ENCODE measurements at places on chromosomes 13 and 19.

DNA sequence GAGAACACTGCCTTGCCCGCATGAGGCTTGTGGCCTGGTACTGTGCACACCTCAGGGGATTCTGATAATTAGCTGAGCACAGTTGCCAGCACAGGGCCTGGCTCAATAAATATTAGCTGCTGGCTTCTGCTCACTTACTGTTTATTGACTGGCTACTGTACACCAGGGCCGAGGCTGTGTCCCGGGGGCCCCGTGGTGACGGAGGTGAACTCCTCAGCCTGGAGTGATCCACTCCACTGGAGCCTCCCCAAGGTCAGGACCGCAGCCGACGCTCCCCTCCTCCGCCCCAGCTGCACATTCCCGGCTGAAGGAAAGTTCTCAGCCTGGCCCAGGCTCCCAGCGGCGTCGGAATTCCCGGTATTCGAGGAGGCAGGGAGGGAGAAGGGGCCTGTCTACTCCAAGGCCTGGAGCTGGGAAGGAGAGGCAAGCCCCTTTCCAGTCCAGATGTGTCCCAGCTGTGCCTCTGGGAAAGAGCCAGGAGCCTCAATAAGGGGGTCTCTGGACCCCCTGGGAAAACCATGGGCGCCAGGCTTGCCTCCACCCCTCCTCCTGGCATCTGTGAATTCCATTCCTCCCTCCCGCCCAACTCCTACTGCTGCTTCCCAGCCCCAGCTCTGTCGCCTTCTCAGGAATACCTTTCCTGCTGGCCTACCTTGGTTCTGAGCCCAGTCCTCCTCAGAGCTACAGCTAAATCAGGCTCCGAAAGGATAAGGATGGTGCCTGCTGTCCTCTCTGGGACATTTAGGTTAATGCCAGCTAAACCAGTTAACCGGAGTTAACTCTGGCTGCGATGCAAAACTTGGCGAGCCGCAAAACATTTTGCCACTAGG lies 7.3 kb downstream of the RPS16 start:
- peak; percentile 91 for DNase-seq

GRCh38 chr19:47653856-47654255 lies 44.9 kb downstream of the BICRA start:
- no peak for DNase-seq

- DNase-seq: no peak
These were observed 213.9 kb upstream of the SERP2 start for GRCh38 chr13:44159633-44160279.

GRCh38 chr13:42836930-42837690 lies 55.7 kb downstream of the FAM216B start:
- DNase-seq: peak; percentile 68

- no peak for DNase-seq
These were observed 26.3 kb downstream of the EPS15L1 start for GRCh38 chr19:16445238-16446107.

DNA sequence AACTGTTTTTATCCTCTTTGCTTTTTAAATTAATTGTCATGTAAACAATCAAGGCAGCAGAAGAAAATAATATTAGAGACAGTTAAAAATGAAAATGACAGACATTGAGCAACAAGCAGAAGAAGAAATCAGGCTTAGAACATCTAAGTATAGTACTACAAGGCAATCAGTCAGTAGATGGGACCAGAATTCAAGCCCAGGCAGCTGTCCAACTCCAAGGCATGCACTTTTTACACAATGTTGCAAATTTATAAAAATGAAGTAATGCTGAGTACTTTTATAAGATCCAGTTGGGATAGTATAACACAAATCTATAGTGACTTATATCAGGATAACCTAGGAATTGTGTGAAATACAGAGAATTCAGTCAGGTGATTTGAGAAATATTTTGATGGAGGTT lies 2815.8 kb downstream of the PCDH9 start:
- no peak for DNase-seq

DNA sequence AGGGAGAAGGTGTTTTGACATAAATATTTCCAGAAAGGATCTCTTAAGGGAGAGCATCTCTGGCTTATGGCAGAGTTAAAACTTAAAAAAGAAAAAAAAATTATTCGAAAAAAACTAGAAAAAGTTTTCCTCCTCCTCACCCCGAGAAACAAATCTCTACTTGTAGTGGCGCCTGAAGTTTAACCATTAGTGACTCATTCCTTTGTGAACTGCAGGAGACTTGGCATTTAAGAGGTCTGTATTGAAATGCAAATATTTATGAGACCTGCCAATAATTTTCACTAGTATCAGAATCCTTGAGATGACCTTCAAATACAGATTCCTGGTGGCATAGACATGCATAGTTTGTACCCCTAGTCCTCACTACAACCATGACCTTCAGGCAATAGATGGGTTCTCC lies 64.9 kb upstream of the MED4 start:
- no peak for DNase-seq

DNA sequence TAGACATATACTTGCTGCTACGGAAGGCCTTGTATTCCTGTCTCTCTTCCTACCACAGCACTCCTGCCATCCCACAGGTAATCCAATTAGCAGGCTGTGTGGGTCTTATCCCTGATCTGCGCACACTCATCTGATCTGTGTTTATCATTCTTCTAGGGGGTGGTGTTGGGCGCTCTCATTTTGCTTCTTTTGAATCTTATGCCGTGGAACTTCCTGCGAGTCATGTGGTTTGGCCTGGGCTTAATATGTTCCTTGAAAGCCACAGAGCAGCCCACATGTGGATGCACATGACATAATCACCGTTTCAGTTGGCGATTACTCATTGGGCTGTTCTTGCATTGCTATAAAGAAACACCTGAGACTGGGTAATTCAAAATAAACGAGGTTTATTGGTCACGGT lies 7.5 kb downstream of the RASA3 start:
- DNase-seq: peak; percentile 70

GRCh38 chr13:98591721-98592361 lies 14.9 kb upstream of the STK24 start:
- no peak for DNase-seq

DNA sequence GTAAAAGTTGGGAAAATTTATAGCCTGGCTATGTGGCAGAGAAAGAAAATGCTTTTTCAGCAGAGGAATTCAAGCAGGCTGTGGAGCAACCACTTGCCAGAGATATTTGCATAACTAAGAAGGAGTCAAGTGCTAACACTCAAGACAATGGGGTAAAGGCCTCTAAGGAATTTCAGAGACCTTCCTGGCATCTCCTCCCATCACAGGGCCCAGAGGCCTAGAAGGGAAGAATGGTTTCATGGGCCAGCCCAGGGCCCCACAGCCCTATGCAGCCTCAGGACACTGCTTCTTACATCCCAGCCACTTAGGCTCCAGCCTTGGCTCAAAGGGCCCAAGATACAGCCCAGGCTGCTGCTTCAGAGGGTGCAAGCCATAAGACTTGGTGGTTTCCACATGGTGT lies 14.3 kb downstream of the SLC15A1 start:
- no peak for DNase-seq

DNA sequence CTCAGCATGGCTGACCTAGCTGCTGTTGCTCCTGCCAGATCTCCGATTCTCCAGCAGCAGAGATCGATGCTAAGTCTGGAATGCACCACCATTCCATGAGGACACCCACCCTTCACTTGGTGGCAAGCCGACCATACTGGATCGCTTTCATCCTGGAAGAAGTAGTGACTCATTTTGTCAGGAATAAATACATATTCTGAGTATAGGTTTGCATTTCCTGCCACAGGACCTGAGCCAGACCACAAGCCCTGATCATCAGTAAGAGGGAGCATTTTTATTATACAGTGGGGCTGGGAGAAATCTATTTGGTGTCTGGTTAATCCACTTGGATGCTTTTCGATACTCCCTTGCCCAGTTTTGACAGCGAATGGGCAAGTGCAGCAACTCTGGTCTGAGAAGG lies 10.9 kb upstream of the KCTD15 start:
- DNase-seq: no peak

DNA sequence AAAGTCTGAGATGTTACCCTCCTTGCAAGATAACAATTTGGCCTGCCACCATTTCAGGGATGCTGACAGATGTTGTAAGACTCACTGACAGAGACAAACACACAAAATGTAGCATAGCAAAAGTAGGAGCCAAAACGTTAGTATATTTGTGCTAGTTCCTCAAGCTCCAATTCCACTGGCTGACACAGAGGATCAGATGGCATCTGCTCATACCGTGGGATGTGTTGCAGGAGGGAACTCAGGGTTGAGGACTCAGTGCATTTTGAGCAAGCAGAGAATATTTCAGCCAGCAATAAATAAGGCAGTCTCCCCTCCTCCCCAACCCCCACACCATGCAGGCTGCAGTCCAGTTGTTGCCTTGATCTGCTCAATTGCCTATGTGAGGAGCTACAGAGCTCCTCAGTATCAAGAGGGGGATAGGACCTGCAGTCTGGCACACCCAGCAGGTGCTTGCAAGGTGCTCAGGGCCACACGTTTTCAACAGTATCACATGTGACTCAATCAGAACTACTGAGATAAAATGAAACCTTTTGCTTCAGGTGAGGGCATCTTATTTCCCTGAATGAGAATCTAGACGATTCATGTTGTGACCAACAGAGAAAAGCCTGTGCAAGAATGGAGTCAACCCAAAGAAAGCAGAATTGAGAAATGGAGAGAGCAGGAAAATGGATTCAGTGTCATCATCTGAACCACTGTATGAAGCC lies 23.6 kb upstream of the LRCH1 start:
- no peak for DNase-seq
